ENCODE measurements at places on chromosomes 3 and 15. TPM values are rescaled to one million over a fixed set of nuclear protein-coding genes. Genes with fewer than 3 reads are reported as not detected.
A peak's percentile ranks its signal among the peaks of the same experiment; 100 is the strongest.

- H3K36me3 ChIP-seq: no peaks in the 10 kb centered on the region
- H3K27me3 ChIP-seq: no peaks in the 10 kb centered on the region
- DNase-seq: no peak
- no peak overlapping the region for H3K27ac ChIP-seq
- H3K4me1 ChIP-seq: peaks cover 14% of the 10 kb centered on the region
Observed at GRCh38 chr15:77532067-77532710, 100.5 kb downstream of the LINGO1 start.

GRCh38 chr3:183386651-183387050, 41.8 kb downstream of the MCF2L2 start:
- no peaks in the 10 kb centered on the region for H3K27me3 ChIP-seq
- H3K4me1 ChIP-seq: peaks cover 8% of the 10 kb centered on the region
- no peak overlapping the region for H3K27ac ChIP-seq
- DNase-seq: no peak
- no peak overlapping the region for H3K4me3 ChIP-seq
- H3K36me3 ChIP-seq: no peaks in the 10 kb centered on the region

- peaks cover 7% of the 10 kb centered on the region for H3K4me1 ChIP-seq
- no peaks in the 10 kb centered on the region for H3K36me3 ChIP-seq
- peak overlapping the region; percentile 58 for H3K4me3 ChIP-seq
Observed at GRCh38 chr15:93087825-93088199, 1.2 kb downstream of the RGMA start.

RPN1 gene
- 175 TPM for total RNA-seq

DNA sequence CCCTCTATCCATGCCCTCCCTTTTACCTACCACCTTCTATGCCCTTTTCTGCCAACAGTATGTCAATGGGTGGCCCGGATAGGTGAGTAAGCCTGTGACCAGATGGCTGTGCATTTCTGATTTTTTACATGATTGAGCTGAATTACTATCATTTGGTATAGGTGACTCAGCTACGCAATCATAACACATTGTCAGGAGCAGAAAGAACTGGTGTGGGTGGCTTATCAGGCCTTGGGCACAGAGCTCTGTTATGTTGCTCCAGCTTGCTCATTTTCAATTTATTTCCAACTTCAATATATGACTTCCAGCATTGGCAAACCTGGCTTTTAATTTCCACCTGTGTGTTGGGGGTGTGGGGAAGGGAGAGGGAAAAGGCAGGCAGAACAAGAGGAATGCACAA, 86.6 kb upstream of the AGBL1 start:
- no peak for DNase-seq
- H3K4me3 ChIP-seq: no peak overlapping the region
- H3K36me3 ChIP-seq: no peaks in the 10 kb centered on the region
- no peaks in the 10 kb centered on the region for H3K4me1 ChIP-seq

TMEM207 gene
- not detected for total RNA-seq

DNA sequence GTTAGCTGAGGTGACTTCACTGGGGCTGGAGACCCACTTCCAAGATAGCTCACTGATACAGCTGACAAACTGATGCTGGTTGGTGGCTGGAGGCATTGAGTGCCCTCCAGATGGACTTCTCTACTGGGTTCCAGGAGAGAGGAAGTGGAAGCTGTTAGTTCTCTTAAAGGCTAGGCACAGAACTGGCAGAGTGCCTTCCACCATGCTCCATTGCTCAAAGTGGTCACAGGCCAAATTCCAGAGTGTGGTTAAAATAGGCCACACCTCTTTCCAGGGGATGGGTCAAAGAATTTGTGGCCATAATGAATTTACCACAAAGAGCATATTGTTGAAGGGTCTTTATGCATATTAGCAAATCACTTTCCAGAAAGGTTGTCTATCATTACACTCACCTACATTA, 74.2 kb downstream of the NMD3 start:
- H3K27me3 ChIP-seq: no peaks in the 10 kb centered on the region
- no peaks in the 10 kb centered on the region for H3K4me1 ChIP-seq
- no peaks in the 10 kb centered on the region for H3K36me3 ChIP-seq
- no peak for DNase-seq

KCNMB2 gene
- total RNA-seq: 0.19 TPM

DNA sequence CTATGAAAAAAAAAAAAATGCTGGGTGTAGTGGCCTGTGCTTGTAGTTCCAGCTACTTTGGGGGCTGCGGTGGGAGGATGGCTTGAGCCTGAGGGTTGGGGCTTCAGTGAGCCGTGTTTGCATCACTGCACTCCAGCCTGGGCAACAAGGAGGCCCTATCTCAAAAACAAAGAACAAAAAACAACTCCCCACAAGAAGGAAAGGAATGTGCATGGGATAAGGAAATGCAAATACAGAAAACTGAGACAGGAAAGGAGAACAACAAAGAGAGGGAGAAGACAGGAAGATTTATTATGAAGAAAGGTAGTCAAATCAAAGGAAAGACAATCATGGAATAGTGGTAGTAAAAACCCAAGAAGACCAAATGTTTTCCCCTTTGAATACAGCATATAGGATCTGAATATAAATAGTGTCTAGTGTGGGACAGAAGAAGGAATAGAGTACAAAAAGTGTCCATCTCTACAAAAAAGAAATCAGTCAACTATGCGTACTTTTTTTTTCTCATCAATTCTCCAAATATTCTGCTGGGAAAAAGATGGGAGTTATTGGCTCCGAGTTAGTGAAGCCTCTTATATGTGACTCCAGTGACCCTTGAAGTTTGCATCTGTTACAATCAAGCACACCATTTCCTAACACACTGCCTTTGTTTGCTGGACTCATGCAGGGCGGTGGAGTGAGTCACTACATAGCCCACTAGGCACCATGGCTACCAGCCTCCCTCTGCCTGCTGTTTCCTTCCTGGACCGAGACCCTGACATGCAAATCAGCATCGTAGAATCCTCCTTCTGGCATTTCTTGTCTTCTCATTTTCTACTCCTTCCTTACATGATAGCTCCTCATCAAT, 101.2 kb upstream of the PTX3 start:
- no peaks in the 10 kb centered on the region for H3K4me1 ChIP-seq
- no peak overlapping the region for H3K27ac ChIP-seq
- H3K4me3 ChIP-seq: no peak overlapping the region
- no peak for DNase-seq

DNA sequence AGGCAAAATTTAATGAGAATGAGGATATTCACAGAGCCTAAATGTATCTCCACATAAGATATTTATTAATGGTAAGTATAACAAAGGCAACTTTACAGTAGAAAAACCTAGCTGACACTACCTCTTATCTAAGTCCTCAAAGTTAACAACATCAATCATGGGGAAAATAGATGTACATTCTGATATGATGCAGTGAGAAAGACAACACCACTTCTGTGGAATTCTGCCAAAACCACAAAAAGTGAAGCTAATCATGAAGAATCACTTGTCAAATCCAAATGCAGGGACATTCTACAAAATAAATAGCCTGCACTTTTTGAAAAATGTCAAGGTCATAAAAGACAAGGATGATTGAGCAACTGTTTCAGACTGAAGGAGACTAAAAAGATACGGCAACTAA, 27.5 kb upstream of the EOMES start:
- no peaks in the 10 kb centered on the region for H3K4me1 ChIP-seq
- H3K4me3 ChIP-seq: no peak overlapping the region
- H3K27ac ChIP-seq: no peak overlapping the region
- H3K36me3 ChIP-seq: no peaks in the 10 kb centered on the region

TMEM266 gene
- 1.2 TPM for total RNA-seq

DNA sequence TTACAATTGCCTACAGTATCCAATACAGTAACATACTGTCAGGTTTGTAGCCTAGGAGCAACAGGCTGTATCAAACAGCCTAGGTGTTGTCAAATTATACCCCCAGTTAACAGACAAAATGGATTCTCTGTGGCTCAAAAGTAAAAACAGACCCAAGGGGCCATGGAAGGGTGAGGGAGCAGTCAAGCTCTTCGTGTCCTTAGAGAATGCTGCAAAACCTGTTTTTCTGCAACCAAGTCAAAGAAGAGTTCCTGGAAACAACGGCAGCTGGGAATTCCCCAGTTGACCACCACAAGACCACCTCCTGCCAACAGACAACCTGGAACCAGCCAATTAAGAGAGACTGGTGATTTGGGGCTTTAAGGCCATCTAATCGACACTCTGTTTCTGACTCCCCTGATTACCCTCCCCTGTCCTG, 11.1 kb upstream of the THUMPD3 start:
- no peaks in the 10 kb centered on the region for H3K36me3 ChIP-seq
- no peak for DNase-seq
- no peak overlapping the region for H3K4me3 ChIP-seq
- no peak overlapping the region for H3K27ac ChIP-seq

DNA sequence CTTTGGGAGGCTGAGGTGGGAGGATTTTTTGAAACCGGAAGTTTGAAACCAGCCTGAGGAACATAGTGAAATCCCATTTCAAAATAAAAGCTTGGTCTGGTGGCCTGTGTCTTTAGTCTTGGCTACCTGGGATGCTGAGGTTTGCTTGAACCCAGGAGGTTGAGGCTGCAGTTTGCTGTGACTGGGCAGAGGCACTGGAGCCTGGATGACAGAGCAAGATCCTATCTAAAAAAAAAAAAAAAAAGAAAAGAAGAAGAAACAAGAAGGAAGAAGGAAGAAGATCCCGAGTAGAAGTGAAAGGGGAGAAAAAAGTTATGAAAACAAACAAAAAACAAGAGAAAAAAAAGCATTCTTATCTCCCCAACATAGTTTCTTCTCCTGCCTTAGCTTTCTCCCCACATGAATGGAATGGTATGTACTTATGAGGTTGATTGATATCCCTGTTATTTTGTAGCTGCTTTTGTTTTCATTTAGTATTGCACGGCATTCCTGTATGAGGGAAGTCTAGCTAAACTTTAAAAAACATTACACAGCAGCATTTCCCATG, 42.4 kb downstream of the TMEM40 start:
- no peak overlapping the region for H3K4me3 ChIP-seq
- no peak for DNase-seq
- peaks cover 3% of the 10 kb centered on the region for H3K4me1 ChIP-seq
- H3K36me3 ChIP-seq: no peaks in the 10 kb centered on the region

GRCh38 chr3:142884531-142884930, 4.4 kb downstream of the PCOLCE2 start:
- no peaks in the 10 kb centered on the region for H3K36me3 ChIP-seq
- peaks cover 10% of the 10 kb centered on the region for H3K4me1 ChIP-seq
- no peak overlapping the region for H3K4me3 ChIP-seq
- peaks cover 43% of the 10 kb centered on the region for H3K27me3 ChIP-seq

GRCh38 chr15:87681104-87681503, 575.4 kb downstream of the NTRK3 start:
- H3K27ac ChIP-seq: no peak overlapping the region
- no peak overlapping the region for H3K4me3 ChIP-seq
- no peaks in the 10 kb centered on the region for H3K36me3 ChIP-seq
- no peaks in the 10 kb centered on the region for H3K27me3 ChIP-seq

GHSR gene
- not detected for total RNA-seq

DNA sequence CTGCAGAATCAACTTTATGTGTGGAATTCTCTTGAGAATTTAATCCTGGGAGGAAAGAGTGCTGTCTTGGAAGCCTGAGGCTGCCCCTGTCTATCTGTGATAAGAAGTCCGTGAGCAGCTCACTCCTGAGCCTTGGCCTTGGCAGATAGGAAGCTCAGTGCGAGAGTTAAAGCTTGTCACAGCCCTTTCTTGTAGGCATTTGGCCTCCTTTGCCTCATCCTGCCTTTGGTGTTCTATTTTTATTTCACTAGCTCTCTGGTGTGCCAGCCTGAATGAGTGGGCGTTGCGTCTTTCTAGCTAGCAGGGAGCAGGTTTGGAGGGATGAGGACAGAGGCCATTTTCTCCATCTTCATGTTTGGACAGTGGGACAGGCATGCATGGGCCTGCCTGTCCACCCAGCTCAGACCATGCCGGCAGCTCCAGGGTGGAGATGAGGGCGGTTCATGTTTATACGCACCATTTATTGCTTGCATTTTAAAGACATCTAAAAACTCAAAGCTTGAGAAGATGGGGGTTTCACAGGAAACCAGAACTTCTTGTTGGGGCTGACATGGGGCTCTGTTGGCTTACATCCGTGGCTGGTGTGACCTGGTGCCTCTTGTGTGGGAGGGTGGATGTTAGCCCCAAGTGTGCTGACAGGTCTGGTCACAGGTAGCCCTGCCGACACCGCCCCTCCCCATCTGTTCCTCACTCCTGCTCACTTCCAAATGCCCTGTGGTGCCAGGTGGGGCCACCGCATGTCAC, 29.8 kb downstream of the IRAK2 start:
- no peaks in the 10 kb centered on the region for H3K27me3 ChIP-seq
- peak overlapping the region; percentile 98 for H3K27ac ChIP-seq
- no peaks in the 10 kb centered on the region for H3K36me3 ChIP-seq
- H3K4me3 ChIP-seq: peak overlapping the region; percentile 4
- peak; percentile 76 for DNase-seq

- H3K4me1 ChIP-seq: no peaks in the 10 kb centered on the region
- H3K4me3 ChIP-seq: no peak overlapping the region
- H3K36me3 ChIP-seq: no peaks in the 10 kb centered on the region
- H3K27ac ChIP-seq: no peak overlapping the region
- no peak for DNase-seq
Observed at GRCh38 chr15:56088389-56088788, 95.0 kb upstream of the NEDD4 start.

GRCh38 chr3:155972885-155973584, 102.6 kb downstream of the GMPS start:
- H3K27me3 ChIP-seq: no peaks in the 10 kb centered on the region
- H3K27ac ChIP-seq: no peak overlapping the region
- no peak overlapping the region for H3K4me3 ChIP-seq
- no peak for DNase-seq
- H3K4me1 ChIP-seq: no peaks in the 10 kb centered on the region

MFGE8 gene
- total RNA-seq: 21.8 TPM
